ENCODE measurements at places on chromosomes 5 and 9.
A peak's percentile ranks its signal among the peaks of the same experiment; 100 is the strongest.

DNA sequence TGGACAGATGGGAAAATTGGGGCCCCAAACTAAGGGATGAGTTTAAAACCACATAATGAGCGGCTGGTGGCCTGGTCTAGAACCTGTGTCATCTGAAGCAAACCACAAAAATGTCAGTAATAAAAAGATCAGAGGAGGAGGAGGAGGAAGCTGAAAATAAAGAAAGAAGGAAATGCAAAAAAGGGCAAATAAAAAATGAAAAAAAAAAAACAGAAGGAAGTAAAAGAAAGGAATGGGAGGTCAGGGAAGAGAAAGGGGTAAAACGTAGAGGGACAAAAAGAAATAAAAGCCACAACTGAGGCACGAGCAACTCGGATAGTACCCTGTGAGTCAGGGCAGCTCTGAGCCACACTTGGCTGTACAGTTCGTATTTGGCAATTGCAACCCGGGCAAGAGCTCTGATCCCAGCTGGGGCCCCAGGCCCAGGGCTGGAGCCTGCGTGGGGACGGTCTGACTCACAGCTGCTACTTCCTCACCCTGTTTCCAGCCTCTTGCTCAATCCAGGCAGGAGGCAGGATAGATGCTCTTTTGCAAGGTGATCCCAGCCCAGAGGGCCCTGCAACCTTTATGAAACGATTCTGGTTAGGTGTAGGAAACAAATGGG, 137.9 kb upstream of the TRIM32 start:
- DNase-seq: peak; percentile 82

DNA sequence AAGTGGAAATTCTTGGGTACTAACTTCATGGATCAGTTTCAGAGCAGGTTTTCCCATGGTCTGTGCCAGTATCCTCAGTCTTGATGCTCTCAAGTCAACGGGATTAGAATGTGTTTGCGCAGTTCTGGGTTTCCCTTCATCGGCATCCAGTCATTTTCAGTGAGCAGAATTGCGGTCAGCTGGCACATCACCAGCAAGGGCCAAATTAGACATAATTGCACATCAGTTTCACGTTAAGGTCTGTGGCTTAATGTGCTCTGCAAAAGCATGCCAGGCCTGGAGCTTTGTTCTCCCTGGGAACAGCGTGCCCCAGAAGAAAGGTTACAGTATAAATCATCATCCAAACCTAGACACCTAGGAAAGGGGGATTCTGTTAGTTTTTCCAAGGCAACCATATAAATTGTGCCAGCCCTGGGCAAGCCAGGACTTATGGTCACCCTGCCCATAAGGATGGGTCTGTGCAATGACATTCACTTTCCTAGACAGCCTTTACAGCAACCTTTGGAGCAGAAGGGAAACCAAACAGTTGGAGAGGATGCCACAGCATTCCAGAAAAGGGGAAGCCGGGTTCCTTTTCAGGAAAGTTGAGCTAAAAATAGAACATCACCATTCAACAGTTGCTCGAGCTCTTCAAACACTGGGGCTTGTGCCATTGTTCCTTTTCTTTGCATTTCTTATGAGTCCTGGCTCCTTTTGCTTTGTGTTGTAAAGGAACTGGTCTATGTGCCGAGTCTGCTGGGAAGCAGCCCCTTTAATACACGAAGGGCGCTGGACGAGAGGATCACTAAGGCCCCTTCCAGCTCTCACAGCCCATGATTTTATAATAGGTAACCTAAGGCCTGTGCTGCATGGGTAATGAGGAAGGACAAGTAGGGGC, 23.1 kb downstream of the IQGAP2 start:
- no peak for DNase-seq

DNA sequence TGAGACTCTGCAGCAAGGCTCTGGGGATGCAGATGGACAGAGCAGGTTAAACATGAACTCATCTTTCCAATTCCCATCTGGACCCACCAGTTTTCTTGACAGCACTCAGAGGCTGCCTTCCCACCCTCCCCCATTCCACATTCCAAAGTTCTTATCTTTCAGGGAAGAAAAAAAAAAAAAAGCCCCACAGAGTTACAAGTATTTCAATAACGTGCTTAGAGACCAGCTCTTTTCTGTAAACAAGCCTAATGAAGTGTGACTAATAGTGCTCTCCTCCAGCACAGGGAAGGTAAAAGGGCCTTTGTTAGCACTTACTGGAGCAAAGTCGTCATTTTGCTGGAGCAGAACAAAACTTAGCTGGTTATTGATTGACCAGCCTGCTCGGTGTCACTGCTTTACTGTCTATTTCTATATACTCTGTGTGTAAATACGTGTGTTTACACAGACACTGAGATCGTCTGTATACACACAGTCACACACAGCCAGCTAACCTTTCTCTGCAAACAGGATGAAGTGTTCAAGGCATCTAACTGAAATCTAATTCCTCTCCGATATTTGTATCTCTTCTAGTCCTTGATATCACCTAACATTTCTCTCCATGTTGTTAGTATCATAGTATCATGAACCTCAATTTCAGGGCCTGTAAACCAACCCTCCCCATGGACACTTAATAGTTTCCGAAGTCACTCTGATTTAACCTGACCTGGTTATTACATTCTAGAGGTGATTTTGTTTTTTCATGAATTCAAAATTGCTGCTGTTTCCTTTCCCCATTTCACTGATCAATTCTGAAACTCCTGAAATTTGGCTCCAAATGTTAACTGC, 84.9 kb downstream of the ZNF608 start:
- peak; percentile 88 for DNase-seq

DNA sequence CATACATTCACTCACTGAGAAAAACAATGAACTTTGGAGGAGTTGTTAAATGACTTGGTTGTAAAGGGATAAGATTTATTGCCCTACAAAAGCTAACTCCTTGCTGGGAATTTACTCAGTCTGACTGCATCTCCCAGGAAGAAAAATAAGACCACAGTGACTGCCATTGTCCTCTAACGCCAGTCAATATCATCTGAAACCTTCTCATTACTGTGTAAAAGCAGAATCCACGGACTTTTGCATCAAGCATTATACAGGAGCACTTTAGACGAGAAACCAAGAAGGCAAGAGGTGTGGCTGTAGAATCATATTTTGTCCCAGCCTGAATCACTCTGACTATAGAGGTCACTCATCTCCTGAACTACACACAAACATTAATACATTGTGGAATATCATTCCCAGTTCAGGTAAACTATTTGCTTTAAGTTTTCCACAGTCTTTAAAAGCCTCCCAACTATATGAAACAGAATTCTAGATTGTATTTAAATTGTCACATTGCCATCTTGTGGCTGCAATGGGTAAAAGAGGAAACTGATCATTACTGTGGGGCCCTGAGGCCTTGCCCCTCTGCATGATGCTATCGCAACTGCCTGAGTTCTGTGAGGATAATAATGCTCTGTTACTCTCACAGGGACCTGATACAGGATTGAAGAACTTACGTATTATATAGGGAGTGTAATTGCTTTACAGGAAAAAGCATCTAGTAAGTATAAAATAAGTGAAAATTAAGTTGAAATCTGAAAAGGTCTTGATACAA, 142.9 kb downstream of the SLCO4C1 start:
- peak; percentile 34 for DNase-seq

- no peak for DNase-seq
Observed at GRCh38 chr9:117649126-117649525, 55.1 kb upstream of the TLR4 start.

GRCh38 chr9:29625292-29625731, 2052.0 kb upstream of the C9orf72 start:
- no peak for DNase-seq

DNA sequence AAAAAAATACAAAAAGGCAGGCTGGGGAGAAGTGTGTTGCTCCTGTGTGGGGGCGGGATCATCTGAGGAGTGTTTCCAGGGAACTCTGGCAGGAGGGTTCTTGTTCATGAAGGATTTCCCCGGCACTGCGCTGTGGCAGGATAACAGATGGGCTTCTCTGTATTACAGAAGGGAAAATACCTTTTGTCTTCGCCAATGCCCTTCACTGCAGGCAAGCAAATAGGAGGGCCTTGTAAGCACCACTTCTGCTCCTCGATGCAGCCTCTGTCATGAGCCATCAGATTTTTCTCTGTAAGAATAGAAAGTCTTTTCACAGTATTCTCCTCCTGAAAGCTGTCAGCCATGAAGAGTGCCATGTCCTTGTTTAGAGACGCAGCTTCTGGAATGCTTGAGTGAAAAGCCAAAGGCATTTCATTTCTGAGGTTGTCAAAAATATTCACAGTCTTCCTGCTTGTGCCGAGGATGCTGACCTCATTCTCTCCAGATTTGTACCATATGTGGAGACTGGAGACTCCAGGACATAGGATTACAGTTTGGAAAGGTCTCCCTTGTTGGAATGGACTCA, 294.0 kb downstream of the YTHDC2 start:
- no peak for DNase-seq

- no peak for DNase-seq
Observed at GRCh38 chr9:121797081-121797480, 145.6 kb downstream of the DAB2IP start.

DNA sequence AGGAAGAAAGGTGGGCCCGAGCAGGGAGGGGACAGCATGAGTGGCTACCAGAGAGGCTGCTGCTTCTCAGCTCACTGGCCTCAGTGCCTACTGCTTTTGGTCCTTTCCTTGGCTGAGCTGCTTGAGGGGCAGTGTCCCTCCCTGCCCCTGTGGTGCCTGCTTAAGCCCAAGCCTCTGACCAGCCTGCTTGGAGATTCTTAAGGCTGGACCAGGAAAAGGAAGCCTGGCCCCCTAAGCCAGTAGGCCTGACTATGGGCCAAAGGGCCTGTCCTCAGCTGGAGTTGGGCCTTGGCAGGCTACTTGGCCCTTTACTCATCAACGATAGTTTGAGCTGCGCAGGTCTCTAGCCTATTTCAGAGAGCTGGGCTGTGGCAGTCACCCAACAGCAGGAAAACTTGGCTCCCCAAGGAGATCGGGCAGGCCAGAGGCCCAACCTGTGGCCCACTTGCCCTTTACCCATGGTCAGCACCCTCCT, 24.9 kb downstream of the TCF7 start:
- DNase-seq: no peak

GRCh38 chr9:33403941-33404787, 1.8 kb upstream of the AQP7 start:
- no peak for DNase-seq

- DNase-seq: peak; percentile 27
Observed at GRCh38 chr9:124257844-124258606, at the start of gene NEK6. Gene NEK6, plus strand, starts transcription at chr9:124257949. Its CDS starts 44,016 bp downstream, at chr9:124301965.

DNA sequence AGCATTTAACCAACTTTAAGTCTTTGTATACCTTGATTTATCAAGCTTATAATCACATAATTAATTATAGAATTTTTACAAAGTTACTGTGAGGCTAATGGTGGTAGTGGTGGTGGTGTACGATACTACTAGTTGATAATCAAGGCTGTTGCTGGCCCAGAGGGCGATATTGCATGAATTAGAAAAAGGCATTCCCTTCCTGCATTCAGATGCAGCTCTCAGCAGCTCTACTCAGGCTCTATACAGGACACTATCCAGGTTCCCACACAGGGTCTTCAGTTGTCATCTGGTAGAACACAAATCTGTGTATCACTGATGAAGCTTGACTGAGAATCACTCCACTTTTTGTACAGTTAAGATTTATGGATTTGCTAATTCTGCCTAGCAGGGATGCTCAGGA, 562.8 kb upstream of the C9orf72 start:
- no peak for DNase-seq

DNA sequence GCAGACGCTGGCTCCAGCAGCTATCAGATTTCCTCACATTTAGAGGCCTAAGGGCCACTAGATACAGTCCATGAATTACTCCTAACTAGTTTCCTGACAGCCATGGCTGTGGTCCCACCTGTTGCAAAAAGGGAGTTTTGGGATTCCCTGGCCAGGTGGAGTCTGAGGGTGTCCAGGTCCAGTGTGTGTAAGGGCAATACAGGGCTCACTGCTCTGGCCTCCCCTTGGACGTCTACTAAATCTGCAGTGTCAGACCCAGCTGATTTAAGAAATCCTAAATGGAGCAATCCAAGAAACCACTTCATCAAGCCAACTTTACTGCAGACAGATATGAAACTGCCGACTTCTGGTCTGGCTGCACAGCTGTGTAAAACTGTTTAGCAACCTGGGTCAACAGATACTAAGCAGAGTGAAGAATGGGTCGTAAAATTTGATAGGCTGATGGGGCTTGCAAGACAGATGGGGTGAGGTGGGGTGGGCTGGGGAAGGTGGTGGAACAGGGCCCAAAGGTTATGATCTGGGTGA, 116.4 kb downstream of the GADD45G start:
- no peak for DNase-seq

DNA sequence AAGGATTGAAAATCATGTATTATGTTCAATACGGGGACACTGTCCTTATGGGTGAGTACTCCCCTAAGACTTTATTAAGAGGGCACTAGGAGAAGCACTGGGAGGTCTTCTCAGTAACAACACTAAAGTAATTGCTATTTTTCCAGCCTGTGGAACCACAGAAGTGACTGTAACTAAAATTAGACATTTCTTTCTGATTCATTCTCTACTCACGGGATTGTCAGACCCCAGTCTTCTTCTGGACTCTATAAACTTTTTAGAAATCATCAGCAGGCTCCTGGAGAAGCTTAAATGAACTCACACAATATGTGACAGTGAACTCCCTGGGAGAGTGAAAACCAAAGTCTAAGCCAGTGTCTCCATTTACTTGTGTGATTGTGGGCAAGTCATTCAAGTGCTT, 14.5 kb downstream of the TLR4 start:
- DNase-seq: no peak

GRCh38 chr9:110110154-110110553, 97.8 kb downstream of the C9orf152 start:
- no peak for DNase-seq

DNA sequence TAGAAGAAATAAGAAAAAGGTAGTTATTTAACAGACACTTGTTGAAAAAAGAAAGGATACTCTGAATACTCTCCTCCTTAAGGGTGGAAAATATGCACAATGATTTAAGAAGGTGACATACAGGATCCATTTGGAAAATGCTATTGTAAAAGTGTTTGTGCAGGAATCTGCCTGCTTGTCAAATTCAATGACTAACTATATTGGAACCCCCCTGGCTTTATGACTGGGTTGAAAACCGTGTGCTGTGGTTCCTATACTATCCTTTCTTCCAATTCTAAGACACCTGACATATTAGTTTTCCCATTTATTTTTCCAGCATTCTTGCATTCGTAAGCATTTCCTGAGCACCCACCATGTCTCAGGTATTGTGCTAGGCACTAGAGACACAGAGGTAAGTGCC, 220.0 kb downstream of the GLIS3 start:
- no peak for DNase-seq

GRCh38 chr9:115204904-115205453, 87.0 kb upstream of the TNC start:
- DNase-seq: peak; percentile 31
